Smooth muscle cell of the brain vasculature (primary cell): ENCODE measurements at places on chromosomes 16 and 17.
A peak's percentile ranks its signal among the peaks of the same experiment; 100 is the strongest.

- no peak for DNase-seq
Observed at GRCh38 chr16:75238132-75238852, 13.1 kb downstream of the BCAR1 start.

DNA sequence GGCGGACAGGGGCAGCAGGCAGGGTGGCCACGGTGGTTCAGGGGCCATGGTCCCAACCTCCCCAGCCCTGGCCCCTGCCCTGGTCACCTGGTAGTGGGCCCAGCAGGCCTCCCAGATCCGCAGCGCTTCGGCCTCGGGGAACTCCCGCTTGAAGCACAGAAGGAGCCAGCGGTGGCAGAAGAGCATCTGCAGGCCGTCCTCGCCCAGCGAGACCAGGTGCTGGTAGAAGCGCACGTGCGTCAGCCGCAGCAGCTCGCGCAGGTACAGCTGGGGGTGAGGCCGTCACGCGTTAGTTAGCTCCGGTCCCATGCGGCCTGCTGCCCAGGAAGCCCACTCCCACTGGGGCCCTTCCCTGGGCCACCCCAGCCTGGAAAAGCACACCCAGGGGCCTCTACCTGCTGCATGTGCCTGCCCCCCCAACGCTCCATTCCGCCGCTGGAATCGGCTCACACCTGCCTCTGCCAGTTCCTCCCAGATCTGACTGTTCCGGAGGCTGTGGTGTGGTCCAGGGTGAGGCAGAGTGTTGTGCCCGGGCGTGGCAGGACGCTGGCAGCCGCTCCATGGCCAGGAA is 90.8 kb downstream of the TBC1D16 start:
- DNase-seq: no peak

DNA sequence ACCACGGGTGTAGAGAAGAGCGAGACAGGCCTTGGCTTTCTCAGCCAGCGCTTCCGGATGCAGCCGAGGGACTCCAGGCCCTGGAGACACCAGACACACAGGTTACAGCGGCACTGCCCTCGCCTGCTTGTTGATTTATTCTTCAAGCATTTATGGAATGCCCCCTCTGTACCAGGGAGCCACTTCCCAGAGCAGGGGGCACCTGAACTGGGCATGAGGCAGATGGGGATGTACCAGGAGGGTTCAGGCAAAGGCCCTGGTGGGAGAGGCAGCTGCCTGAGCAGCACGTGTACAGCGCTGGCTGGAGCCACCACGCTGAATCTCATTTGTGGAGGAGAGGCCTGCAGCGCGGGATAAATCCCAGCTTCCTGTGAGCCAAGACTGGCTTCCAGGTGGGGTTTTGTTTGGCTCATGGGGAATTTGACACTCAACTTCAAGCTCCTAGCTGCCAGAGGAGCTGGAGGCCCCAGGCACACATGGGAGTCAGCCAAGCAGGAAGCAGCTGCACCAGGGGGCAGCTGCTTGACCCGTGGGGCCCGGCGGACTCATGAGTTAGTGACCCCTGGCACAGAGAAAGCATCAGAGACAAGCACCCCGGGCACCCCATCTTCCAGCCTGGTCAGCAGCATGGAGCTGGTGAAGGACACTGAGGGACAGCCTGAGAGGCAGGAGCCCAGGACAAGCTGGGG is 59.7 kb downstream of the IL21R start:
- no peak for DNase-seq

DNA sequence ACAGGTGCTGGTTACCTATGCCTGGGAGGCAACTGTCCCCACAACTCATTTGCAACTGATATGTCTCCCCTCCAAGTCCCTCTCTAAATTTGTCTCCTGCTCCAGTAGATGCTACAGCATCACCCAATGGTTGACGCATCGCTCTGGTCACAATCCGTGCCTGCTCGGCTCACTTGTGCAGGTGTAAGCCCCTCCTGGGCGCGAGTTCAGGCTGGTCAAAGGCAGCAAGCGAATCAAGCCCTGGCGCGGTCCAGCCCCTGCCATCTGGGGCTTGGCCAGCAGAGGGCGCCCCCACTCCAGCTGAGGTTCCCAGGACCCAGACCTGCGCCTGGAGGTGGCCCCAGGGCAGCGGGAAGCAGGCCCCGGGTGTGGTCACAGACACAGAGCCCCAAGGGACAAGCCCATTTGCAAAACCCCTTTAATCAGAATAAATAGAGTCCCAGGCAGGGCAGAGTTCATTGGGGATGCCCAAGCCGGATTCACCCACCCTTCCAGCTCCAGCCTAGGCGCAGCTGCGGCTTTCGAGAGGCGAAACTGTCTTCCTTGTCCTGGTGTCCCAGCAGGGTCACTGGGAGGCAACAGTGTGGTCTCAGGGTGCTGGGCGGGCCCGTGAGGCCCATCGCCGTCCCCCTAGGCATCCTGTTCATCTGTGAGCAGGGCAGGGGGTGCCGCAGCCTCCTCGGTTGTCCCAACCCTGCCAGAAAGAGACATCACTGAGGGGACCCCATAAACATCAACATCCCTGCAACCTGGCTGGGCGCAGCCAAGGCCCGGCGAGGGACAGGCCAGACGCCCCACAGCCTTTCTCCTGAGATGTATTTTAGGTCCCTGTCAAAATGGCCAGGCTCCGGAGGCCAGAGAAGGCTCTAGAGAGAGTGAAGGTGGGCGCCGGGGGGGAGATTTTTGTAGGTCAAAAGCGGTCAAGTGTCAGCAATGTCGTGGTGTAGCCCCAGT is 15.8 kb downstream of the TMC6 start:
- peak; percentile 12 for DNase-seq

GRCh38 chr16:67969254-67970039 is 1.0 kb upstream of the SLC12A4 start:
- DNase-seq: no peak

DNA sequence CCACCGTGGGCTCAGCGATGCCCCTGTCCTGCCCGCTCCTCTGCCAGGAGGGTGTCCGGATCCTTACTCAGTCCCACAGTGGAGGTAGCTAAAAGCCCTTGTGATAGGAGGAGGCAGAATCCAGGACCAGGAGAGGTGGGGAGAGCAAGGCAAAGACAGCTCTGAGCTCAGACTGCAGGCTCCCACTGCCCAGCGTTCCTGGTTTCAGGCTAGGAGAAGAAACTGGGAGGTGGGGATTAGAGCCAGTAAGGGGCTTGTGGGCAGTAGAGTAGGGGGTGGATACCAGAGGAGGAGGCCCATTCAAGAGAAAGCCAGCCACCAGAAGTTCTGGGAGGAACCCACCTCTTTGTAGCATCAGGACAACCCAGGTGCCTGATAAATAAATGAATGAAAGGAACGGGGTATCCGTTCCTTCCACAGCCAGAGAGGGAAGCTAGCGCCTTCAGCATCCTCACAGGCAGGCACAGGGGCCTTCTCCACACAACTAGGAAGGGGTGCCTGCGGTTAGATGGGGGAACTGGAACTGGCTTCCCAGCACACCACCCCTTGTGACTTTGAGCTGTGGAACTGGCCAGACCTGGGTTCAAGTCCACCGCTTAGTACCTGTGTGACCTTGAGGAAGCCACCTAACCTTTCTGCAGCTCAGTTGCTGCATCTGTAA is 2.3 kb downstream of the IL21R start:
- no peak for DNase-seq

DNA sequence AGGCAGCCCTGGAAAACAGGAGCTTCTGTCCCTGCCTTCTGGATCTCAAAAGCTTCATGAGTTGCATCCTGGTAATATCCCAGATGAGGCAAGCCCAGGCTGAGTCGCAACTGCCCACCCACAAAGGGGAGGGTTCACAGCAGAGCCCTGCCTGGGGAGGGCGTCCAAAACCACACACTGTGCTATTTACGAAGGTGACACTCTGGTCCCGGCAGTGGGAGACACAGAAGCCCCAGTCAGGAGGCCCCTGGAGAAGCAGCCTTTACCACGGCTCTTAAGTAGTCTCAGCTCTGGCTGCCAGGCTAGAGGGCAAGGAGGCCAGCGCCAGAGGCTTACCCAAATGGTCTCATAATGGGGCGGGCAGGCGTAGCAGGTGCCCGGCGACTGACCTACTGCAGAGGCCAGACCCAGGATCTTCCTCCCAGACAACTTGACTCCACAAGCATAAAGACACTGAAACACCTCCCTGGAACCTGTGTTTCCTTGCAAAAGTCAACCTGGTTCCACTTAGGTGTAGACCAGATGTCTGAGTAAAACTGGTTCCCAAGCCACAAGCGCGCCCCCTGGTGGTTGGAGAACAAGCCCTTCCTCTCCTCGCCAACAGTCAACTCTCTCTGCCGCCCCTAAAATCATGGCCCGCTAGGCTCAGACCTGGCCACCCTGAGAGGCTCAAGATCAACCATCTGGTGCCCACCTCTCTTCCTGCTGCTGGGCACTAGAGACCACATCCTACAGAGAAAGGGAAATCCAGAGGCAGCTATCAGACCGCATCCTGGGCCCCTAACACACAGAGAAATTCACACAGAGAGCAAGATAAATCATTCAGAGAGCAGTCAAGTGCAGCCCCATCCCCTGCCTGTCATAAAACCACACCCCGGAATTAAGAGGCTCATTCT is 5.2 kb downstream of the AXIN2 start:
- DNase-seq: peak; percentile 46

- DNase-seq: no peak
Observed at GRCh38 chr16:69555437-69555836, 10.3 kb upstream of the NFAT5 start.

- no peak for DNase-seq
Observed at GRCh38 chr17:1724869-1725641, 551 bp downstream of the WDR81 start.

DNA sequence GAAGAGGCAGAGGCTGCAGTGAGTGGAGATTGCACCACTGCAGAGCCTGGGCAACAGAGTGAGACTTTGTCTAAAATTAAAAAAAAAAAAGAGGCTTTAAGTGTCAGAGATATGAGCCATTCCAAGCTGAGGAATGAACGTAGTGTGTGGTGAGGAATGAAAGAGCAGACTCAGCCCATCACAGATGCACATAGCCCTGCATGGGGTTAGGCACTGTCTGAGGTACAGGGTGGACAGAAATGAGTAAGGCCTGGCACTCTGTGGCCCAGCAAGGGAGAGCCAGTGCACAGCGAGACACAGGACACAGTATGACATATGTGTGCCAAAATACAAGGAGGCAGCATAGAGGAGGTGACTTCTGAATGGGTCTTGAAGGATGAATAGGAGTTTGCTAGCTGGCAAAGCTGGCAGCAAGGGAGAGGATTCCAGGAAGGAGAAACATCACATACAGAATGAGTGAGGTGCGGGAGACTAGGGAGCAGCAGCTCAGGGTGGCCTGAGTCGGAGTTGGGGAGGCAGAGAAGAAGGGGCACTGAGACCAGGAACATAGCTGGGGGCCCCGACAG is 8.7 kb upstream of the ZNF469 start:
- no peak for DNase-seq

DNA sequence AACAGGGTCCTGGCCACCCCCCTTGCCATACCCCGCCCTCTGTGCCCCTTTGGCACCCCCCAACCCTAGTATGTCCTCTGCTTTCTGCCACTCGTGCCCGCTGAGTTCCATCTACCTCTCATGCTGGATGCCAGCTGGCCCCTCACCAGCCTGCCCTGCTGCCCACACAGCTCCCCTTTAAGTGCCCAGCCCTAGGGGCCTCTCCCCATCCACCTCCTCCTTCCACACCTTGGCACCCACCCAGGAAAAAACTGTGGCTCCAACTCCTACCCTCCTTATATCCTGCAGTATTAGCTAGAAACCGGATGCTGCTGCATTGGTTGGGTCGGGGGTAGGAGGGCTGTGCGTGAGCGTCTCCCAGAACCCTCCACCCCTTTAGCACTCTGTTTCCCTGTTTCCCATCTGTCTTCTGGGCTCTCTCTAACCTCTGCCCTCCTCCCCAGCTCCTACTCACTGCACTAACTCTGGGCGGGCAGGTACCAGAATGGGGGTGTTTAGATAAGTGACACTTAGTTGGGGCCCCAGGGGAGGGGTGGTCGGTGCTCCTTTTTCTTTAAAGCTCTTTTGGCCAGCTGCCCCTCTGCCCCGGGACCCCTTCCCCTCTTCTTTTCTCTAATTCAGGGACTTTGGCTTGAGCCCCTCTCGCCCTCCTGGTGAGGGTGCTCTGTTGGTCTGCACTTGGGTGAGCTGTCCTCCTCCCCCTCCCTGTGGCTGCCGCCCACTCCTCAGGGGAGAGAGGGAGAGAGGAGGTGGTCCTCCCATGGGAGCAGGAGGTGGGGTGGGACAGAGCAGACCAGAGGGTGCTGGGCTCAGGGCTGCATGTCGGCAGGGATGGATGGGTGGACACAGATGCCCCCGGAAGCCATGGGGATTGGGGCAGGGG is 9.9 kb downstream of the NR1D1 start:
- DNase-seq: no peak

- DNase-seq: no peak
Observed at GRCh38 chr16:59604354-59604753, 870.2 kb upstream of the GOT2 start.

- no peak for DNase-seq
Observed at GRCh38 chr17:17032131-17032692, 10.0 kb upstream of the MPRIP start.

GRCh38 chr17:43673516-43674323 is 12.0 kb upstream of the MEOX1 start:
- no peak for DNase-seq

DNA sequence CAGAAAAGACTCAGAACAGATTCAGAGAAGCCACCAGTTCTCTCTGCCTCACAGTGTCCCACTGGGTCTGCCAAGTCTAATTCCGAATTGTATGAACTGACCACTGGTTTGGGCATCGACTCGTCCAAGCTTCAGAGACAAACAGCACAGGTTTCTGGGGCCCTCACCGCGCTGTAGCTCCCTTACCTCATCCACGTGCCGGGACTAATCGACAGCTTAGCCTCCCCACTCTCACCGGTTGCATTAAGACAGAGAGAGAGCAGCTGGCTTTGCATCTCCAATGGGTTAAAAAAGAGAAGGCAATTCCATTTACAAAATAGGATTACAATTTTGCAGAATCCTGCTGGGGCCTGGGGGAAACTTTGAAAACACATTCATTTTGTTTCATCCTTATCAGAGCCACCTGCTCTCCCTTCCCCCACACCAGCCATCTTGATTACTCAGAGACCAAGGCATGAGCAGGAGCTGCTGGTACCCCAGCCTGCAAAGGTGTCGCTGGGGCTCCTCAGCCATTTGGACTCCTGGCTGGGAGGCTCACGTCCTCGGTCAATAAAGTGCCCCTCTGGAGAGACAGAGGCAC is 95.3 kb upstream of the RPL38 start:
- DNase-seq: no peak

- DNase-seq: no peak
Observed at GRCh38 chr17:75087558-75088453, at the start of gene SLC16A5. Gene SLC16A5 (plus strand): TSS chr17:75087954. CDS start chr17:75093637, 5,683 bp downstream.

GRCh38 chr17:1484676-1485422 is 7.6 kb downstream of the MYO1C start:
- DNase-seq: no peak

- DNase-seq: no peak
Observed at GRCh38 chr16:80788027-80788426, 16.4 kb downstream of the CDYL2 start.

- no peak for DNase-seq
Observed at GRCh38 chr16:26963109-26963508, 103.6 kb upstream of the C16orf82 start.

GRCh38 chr16:46759309-46759708 is 11.2 kb upstream of the MYLK3 start:
- DNase-seq: no peak
